Aorta (tissue), 5 donors: ENCODE measurements at places on chromosomes 2 and 18. TPM values are rescaled to one million over a fixed set of nuclear protein-coding genes. Genes with fewer than 3 reads are reported as not detected.

The MATN3 gene
- 1.9 TPM for polyA plus RNA-seq

The ANKRD30BL gene
- not detected for polyA plus RNA-seq

The TMEFF2 gene
- not detected for polyA plus RNA-seq

The ERICH2 gene
- polyA plus RNA-seq = not detected

The ZSWIM2 gene
- not detected for polyA plus RNA-seq

The TEX44 gene
- not detected for polyA plus RNA-seq

The DNAJC5G gene
- polyA plus RNA-seq = 2.3 TPM
